ENCODE measurements at places on chromosomes 2 and 18.

GRCh38 chr2:215870986-215871385 is 142.4 kb downstream of the MREG start:
- DNase-seq: no peak

GRCh38 chr2:195658541-195658890 is 1.5 kb downstream of the SLC39A10 start:
- DNase-seq: peak; percentile 81

DNA sequence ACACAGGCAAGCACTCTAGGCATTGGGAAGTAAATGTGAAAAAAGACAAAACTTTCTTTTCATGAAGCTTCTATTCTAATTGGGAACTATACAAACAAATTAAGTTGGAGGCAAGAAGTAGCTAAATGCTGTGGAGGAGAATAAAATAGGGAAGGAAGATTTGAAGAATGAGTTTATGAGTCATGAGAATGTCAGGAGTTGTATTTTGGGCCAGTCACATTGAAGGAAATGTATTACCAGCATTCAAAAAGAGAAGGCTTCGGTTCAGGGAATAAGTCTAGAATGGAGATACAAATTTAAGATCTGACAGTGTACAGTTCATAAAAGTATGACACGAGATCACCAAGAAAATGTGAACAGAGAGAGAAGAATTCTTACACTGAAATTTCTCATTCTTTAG is 666.5 kb downstream of the ADCYAP1 start:
- no peak for DNase-seq

DNA sequence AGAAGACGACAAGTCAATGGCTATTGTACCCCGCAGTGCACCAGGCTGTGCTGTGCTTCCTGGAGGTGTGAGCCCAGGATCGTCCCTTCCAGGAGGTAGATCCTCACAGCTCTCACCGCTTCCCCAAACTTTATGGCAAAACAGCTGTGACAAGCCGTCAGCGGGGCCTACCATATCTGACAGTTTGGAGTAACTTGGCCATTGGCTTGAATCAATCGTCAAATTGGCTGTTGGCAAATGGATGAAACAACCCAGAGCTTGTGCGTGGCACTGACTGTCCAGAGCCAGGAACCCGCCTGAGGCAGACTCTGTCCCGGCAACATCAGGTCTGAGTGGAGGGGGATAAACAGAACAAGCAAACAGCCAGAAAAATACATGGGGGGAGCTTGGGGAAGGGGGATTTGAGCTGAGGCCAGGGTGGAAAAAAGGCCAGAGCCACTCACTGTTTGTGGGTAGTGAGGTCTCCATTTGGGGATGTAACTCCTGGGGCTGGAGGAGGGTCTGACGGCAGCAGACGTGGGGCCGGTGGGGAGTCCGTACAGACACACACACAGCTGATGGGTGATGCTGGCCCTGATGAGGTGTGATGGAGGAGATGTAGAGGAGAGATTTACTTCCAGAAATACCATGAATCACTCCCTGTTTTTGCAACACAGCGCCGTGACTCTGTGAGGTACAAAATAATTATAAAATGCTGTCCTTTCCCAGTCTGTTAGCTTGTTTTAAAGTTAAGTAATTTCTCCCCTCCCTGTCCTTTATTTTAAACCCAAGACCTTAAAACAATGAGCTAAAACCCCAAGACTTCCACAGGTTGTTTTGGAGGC is 174.8 kb downstream of the TWIST2 start:
- no peak for DNase-seq

DNA sequence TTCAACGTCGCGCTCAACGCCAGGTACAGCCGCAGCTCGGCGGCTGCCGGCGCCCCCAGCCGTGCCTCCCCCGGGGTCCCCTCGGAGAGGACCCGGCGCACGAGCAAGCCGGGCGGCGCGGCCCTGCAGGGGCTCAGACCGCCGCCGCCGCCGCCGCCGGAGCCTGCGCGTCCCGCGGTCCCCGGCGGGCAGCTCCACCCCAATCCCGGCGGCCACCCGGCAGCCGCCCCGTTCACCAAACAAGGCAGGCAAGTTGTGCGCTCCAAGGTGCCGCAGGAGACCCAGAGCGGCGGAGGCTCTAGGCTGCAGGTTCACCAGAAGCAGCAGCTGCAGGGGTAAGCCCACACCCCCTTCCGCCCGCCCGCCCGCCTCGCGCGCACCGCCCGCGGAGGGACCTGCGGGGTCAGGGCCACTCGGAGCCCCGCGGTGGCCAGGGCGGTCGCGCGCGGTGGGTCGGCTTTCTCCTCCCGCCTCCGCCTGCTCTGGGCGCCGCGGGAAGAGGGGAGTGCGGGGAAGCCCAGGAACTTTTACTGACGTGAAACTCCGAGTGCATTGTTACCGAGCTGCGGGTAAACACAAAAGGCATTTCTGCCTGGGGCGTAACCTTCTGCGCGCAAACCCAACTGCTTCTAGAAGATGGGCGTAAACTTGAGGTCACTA is 861 bp downstream of the LTBP1 start:
- DNase-seq: peak; percentile 20

GRCh38 chr2:85892216-85892944 is 3.6 kb upstream of the ST3GAL5 start:
- no peak for DNase-seq

DNA sequence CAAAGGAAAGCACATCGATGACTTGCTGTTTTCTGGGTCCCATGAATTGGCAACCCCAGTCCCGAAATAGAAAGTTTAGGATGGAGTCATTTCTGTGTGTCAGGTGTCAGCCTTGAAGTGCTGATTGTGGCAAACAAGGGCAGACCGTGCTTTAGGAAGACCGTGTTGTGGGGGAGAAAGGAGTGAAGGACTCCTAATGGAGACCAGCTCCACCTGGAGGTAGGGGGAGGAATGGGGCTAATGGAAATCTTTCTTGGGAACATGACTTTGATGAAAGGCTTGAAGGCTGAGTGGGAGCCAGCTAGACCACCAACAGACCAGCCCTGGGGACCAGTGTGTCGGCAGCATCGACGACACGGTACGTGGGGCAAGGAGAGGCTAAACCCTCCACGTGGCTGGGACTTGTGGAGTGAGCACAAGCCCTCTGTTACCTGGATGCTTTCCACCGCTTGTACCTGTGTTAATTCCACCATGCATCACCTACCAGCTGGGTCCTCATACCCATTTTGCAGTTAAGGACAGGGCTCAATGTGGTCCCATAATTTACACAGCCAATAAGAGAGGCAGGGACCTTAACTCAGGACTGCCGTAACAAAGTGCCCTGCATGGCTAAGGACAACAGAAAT is 104.2 kb downstream of the SH3BP4 start:
- DNase-seq: peak; percentile 17

DNA sequence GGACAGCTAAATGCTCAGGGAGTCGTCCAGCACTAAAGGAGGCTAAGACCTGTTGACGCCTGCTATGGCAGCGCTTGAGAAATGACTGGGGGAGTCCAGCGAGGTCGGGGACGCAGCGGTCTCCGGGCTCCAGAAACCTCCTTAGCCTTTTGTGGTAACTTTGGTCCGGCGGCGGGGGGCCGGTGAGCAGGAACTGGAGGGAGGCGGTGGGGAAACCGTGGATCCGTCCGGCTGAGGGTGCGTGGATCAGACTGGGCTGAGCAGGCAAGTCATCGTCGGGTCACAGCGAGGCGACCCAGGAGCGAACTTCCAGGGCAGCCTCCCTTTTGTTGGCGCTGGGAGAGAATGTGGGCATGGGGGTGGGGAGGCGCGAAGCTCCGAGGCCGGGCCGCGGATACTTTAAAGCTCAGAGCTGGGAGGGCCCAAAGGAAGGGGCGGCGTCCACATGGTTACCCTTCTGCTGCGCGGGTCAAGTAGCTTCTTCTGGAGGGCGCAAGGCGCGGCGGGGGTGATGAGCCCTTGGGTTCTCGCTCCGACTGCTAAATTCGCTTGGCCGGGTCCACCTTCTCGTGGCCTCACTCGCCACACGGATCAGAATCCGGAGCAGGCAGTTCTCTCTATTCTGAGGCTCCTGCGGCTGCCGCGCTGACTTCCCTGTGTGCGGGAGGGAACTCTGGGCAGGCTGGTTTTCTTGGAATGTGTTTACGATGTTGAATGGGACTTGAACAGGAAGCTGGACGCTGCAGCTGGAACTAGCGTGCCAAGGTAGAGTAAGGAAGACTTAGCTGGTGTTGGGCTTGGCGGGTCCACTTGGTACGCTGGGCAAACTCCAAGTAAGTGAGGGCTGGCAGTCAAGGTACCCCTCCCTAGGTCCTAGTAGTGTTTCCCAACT is 920 bp downstream of the GULP1 start:
- peak; percentile 69 for DNase-seq

- no peak for DNase-seq
These were observed 39.5 kb upstream of the CREG2 start for GRCh38 chr2:101426822-101427221.

DNA sequence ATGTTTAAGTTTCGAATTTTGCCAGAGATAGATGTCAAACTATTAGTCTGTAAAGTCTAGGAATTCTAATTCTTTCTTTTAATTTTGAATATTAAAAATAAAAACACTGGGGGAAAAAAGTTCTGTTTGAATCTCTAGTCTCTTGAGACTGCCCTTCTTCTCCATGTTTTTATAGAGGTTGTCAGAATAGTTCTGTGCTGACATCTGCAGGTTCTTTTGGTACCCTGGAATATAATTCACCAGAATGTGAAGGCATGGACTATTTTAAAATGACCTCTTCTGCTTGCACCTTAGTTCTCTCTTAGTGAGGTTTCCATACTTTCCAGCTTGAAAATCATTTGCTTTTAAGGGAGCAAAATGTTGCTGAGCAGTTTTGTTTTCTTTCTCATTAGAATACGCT is 121.0 kb upstream of the MSTN start:
- no peak for DNase-seq

DNA sequence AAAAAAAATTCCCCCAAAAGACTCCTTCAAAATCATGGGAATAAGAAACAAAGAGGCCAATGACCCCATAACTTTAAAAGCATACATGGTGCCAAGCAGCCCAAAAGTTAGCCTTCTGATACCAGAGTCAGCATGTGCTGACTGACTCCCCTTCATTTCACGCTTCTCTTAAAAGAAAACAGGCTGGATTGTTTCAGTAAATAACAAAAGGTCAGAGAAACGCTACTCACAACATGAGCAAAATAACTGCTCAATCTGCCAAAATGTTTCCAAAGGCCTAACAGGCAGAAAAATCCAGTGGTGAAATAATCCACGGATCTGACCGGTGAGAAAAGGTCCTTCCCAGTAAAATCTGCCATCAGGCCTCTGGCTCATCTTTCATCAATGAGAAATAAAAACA is 71.6 kb downstream of the BCL2 start:
- DNase-seq: no peak

- no peak for DNase-seq
These were observed 184.8 kb downstream of the ACKR3 start for GRCh38 chr2:236754271-236754944.

- peak; percentile 63 for DNase-seq
These were observed 28.2 kb downstream of the DTNA start for GRCh38 chr18:34738175-34738894.

GRCh38 chr2:111188681-111189080 is 68.0 kb downstream of the BCL2L11 start:
- DNase-seq: no peak

- DNase-seq: no peak
These were observed 124.7 kb downstream of the GULP1 start for GRCh38 chr2:188416367-188416766.

DNA sequence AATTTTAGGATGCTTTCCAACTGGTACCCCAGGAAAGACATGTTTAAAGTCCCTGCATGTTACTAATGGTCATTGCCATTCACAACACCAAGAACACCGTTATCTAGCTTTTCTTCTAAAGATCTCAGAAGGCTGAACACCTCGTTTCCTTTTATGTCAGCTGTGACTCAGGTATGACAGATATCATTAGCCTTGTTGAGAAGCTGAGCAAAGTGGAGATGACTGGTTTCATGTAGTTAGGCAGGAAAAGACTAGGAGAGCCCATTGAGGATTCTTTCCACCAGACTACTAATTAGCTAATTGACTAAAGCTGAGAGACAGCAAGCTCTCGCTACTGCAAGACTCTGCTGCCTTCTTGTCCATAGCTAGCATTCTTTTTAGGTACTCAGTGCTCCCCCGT is 32.0 kb upstream of the ARL5A start:
- DNase-seq: no peak

- DNase-seq: no peak
These were observed 7.6 kb upstream of the NAGK start for GRCh38 chr2:71060871-71061270.

GRCh38 chr2:85264471-85264870 is 63.3 kb downstream of the TGOLN2 start:
- DNase-seq: peak; percentile 87

DNA sequence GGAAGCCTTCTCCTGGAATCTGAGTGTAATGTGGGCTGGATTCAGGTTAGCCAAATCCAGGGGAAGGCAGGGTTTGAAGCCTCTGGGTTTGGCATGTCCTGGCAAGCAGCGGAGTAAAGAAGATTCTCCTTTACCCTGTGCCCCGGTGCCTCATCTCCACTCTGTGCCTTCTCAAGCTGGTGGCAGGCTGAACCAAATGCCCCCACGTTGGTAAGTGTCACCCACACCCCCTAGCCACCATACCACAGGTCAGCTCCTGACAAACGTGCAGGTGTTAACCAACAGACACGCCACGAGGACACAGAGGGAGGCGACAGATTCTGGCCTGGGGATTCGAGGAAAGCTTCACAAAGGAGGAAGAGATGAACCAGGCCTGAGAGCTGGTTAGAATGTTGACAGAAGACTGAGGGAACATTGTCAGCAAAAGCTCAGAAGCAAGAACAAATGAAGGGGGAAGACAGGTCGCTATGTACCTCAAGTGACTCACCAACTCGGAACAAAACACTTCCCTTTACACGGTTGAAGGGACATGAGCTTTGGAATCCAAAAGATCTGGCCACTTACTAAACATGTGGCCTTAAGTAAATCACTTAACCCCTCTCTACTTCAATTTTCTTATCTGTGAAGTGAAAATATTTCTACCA is 85.2 kb upstream of the LCLAT1 start:
- DNase-seq: peak; percentile 17

DNA sequence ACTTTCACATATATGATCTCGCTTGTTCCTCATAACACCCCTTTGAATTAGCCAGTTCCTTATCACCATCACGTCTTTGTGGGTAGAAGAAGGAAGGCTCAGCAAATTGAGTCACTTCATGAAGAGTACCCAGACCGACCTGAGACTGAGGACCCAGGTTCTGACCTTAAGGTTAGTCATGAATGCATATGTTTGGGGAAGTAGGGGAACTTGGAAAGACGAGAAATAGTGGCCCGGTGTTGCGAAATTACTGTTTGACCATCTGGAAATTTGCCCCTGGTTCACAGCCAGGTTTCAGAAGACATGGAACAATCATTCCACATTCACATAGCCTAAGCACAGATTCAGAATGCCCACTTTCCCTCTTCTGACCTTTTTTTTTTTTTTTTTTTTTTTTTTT is 59.8 kb downstream of the MEIS1 start:
- peak; percentile 66 for DNase-seq

- DNase-seq: no peak
These were observed 278.5 kb upstream of the RGPD4 start for GRCh38 chr2:107548216-107548615.

DNA sequence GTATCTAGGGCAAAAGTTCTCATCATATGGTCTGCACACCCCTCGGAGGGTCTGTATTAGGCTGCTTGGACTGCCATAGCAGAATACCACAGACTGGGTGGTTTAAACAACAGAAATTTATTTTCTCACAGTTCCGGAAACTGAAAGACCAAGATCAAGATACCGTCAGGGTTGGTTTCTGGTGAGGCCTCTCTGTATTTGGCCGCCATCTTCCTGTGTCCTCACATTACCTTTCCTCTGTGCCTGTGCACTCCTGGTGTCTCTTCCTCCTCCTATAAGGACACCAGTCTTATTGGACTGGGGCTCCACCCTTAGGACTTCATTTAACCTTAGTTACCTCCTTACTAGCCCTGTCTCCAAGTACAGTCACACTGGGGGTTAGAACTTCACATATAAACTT is 132.5 kb downstream of the NCOA1 start:
- no peak for DNase-seq

Data from fibroblast of skin of abdomen (primary cell).